ENCODE measurements at places on chromosomes 7 and 10.

DNA sequence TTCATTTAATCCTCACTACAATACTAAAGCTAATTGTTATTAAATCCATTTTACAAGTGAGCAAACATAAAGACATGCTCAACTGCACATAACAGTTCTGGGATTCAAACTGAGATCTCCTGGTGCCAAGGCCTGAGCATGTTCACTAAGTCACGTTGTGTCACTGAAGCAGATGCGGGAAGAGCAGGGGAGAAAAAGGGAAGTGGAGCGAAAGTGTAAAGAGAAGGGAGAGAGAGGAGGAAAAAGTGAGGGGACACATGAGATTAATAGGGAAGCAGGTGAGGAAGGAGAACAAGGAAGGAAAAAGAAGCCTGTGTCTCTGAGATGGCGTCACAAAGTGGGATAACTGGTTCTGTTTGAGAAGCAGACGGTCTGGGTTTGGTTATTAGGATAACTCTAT lies 38.9 kb upstream of the KAT6B start:
- DNase-seq, result no peak

GRCh38 chr7:94903971-94904370 lies 3.4 kb upstream of the PPP1R9A start:
- DNase-seq, result no peak

GRCh38 chr7:95421000-95421846 lies 13.6 kb downstream of the PON2 start:
- DNase-seq, result peak; percentile 76

GRCh38 chr7:22005151-22005550 lies 59.5 kb upstream of the CDCA7L start:
- DNase-seq, result no peak

DNA sequence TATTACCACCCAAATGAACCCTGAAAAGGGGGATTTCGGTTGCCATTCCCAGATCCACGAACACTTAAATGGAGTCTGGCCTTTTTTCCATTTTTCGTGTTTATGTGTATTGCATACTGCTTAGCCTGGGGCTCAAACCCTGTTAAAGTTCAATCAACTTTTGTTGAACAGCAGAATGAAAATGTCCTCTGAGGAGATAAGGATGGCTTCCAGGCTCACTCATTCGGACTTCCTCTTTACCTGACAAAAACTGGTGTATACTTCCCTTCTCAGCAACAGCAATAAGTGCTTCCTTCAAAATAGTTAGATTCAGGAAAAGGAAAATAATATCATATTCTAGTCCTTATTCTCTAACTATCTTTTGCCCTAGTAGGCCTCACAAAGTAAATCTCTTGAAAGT lies 61.1 kb upstream of the ARID5B start:
- no peak for DNase-seq

- DNase-seq, result no peak
These were observed 17.0 kb downstream of the CUBN start for GRCh38 chr10:17112566-17112965.

DNA sequence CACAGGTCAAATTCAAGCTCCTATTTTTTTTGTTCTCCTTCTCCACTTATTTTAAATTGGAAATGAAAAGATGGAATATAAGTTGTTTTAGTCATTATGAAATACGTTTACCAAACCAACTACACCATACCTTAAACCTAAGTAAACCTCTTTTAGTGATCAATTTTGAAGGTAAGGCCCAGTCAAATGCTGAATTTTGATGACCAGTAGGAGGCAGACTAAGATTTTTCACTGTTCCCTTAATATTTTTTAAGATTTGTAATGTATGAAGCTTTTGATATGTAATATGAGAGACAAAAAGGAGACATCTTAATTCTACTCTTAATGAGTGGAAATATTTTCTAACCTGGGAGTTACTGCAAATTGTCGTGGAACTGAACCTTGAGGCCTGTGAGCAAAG lies 311.6 kb downstream of the EXOC4 start:
- DNase-seq, result no peak

DNA sequence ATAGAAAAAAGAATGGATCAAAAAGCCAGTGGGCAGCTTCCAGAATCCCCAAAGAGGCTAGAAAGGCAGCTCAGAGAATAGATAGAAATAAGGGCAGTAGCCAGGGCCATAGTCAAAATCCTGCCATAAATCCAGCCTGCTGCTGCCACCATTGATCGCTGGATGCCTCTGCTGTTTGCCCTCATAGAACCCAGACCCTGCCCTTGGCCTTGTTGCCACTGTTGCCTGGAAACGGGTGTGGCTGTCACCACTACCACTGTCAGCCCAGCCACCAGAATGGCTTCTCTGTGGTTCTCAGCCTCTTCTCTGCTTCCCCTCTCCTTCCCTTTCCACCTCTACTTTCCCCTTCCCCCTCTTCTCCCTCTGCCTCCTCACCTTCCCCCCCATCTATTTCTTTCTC lies 57.8 kb downstream of the HHEX start:
- no peak for DNase-seq

- no peak for DNase-seq
These were observed 4.7 kb upstream of the SPAG6 start for GRCh38 chr10:22340329-22341189.

- no peak for DNase-seq
These were observed 110.1 kb downstream of the SNX13 start for GRCh38 chr7:17830206-17830605.

DNA sequence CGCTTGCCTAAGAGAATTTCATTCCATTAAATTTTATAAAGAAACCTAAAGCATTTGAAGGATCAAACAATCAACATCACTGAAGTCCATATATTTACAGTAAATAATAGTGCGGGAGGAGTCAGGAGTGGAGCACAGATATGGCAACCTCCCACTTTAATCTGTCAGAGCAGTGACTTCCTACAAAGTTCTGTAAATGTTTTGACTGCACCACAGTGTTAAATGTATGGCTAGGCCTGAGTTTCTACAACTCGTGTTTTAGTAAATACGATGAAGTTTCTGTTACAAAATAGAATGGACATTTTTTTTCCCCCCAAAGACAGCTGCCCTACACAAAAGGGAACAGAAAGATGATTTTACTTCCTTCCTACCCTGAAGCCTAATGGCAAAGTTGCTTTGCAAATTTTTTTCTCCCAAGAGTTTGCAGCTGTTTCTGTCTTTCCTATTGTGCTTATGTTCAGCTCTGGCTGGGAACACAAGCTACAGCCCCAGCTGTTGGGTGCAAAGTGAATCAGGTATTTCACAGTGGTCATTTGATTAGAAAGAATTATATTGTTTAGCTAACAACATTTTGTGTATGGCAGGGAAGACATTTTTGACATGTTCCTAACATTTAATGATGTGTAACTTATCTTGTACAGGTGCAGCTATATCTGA lies 62.1 kb downstream of the MET start:
- no peak for DNase-seq

GRCh38 chr10:17396004-17396403 lies 58.4 kb downstream of the ST8SIA6 start:
- no peak for DNase-seq

DNA sequence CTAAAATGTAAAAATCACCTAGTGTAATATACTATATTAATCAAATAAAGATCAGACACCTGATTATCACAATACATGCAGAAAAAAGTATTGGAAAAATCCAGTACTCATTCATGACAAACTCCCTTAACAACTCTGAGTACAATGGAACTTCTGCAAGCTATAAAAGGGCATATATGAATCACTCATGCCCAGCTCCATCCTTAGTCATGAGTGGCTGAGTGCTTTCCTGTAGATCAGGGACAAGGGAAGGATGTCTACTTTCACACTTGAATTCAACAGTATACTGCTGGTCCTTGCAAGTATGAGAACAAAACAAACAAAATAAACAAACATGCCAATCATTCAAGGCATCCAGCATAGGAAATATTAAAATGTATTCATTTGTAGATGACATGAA lies 116.5 kb downstream of the ADARB2 start:
- no peak for DNase-seq

GRCh38 chr7:20153567-20153966 lies 63.6 kb downstream of the MACC1 start:
- no peak for DNase-seq

GRCh38 chr7:93728292-93728691 lies 153.8 kb upstream of the CALCR start:
- no peak for DNase-seq

- DNase-seq, result no peak
These were observed 649.0 kb upstream of the ANKRD30A start for GRCh38 chr10:36476399-36476798.

DNA sequence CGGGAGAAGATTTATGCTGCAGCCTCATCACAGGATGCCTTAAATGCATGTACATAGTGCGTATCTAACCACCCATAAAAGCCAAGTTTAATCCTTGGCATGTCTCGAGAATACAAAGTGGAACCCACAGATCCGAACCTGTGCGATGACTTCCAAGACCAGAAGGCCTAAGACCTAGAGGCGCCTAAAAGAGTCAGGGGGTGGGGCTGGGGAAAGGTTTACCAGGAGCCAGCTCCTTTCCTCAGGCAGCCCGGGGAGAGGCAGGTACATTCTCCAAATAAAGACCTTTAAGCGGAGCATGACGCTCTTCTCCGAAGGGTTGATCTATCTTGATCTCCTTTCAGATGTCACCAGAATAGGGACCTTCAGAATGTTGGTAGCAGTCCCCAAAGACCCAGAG lies 9.7 kb downstream of the SP8 start:
- no peak for DNase-seq

- peak; percentile 61 for DNase-seq
These were observed 250.9 kb upstream of the MKLN1 start for GRCh38 chr7:131076711-131077181.

DNA sequence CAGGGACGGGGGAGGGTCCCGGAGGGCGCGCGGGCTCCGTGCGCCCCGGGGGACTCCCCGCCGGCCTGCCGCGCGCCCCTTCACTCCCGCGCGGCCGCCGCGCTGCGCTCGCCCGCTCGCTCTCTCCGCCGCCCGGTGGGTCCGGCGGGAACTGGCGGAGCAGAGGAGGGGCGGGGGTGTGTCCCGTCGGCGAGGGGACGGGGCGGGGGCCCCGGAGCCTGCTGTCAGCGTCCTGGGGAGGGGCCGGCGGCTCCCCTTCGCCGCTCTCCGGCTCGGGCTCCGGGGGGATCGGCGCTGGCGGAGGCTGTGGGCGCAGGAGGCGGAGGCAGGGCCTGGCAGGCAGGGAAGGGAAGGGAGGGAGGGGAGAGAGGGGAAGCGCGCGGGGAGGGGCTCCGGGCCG lies at the start of gene SH3PXD2A:
Gene SH3PXD2A (minus strand): TSS at position 153 of the 400 bp plus-strand sequence. CDS start 310 bp downstream, outside the sequence.
- DNase-seq, result no peak

GRCh38 chr7:81533426-81533825 lies 236.4 kb downstream of the HGF start:
- no peak for DNase-seq

DNA sequence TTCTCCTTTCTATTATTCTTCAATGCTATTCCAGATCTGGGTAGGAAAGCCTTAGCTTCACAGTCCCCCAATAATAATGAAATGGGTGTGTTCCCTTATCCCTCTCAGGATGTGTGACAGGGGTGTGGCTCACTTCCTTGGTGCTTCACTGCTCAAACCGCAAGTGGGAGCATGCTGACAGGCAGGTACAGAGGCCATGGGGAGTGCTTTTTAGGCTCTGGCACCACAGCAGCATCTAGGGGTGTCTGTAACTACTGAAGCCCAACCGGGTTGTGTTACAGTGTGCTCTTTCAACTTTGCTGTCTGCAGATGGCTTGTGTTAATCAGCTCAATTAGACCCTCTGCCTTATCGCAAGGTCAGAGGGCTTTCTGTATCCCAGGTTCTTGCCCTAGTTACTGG lies 79.4 kb upstream of the CYP2C9 start:
- no peak for DNase-seq

DNA sequence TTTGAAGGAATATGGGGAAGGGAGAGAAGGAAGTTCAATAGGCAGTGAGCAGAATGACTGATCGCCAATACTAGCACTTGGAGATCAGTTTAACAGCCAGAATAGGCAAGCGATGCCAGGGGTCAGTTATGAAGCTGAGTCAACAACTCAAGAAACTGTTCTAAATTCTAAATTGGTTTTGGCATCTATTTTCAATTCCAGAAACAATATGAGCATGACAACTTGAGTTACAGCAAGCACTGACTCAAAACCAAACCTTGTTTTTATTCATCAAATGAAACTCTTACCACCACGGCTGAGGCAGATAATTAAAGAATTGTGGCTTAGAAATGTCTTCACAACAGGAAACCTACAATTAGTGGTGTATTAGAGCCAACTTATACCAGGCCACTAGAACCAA lies 180.5 kb upstream of the ASAH2 start:
- DNase-seq, result no peak

DNA sequence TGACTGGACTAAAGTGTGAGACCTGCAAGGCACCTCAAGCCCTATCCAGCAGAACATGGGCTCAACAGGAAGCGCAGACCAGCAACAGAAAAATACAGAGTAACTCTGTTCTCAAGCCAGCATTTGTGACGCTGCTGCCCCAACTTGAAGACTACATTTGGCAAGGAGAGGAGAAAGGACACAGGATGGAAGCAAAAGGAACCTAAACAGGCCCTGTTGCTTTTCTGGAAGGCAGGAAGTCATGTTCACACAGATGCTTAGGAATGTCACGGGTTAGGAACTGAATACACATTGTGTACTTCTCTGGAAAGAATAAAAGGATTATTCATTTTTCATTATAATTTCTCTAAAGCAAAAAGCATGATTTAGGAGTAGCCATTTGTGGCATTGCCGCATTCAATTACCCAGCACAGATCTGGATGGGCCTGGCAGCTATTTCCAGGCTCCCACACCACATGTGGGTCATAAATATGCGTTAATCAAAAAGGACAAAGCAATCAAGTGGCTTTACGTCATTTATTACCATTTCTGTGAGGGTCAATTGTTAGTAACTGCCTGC lies 19.8 kb upstream of the TOMM7 start:
- peak; percentile 74 for DNase-seq

DNA sequence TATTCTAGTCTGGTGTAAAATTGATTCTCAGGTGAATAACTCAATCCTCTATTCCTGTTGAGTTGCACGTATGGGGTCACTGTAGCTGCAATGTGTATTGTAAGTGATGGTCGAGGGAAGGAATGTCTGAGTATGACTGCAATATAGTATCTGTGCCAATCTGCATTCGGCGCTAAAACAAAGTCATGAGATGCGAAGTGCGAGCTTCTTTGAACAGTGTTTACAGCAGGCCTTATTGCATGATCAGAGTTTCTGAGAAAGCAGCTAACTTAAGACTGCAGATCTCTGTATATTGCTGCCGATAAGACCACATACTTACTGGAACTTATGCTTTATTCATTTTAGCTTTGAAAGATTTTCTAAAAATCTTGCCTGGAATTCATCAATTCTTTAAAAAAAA lies 341.7 kb upstream of the BMPER start:
- no peak for DNase-seq

DNA sequence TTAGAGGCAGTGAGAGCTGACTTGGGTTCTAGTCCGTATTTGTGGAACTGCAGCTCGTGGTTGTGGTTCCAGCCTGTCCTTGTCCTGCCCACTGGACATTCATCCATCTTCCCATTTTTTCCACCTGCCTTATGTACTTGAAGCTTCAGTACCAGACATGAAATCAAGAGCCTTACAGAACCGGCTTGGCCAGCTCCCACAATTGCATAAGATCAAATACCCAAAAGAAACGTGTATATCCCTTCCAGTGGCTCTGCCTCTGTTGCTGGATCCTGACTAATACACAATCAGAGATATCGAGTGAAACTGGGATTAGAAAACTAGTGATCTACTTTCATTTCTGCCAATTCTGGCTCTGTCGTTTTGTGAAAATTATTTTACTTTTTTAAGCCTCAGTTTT lies 23.8 kb upstream of the LIPA start:
- no peak for DNase-seq

GRCh38 chr7:111089822-111090426 lies 1.0 kb upstream of the LRRN3 start:
- peak; percentile 73 for DNase-seq

GRCh38 chr7:22333680-22334141 lies 23.2 kb downstream of the RAPGEF5 start:
- DNase-seq, result no peak

All from pons (tissue), 1 donor.